ENCODE measurements at places on chromosomes 11 and 22.

- peak; percentile 65 for DNase-seq
Measured at GRCh38 chr11:58513747-58514367, 6.0 kb upstream of the OR5B21 start.

DNA sequence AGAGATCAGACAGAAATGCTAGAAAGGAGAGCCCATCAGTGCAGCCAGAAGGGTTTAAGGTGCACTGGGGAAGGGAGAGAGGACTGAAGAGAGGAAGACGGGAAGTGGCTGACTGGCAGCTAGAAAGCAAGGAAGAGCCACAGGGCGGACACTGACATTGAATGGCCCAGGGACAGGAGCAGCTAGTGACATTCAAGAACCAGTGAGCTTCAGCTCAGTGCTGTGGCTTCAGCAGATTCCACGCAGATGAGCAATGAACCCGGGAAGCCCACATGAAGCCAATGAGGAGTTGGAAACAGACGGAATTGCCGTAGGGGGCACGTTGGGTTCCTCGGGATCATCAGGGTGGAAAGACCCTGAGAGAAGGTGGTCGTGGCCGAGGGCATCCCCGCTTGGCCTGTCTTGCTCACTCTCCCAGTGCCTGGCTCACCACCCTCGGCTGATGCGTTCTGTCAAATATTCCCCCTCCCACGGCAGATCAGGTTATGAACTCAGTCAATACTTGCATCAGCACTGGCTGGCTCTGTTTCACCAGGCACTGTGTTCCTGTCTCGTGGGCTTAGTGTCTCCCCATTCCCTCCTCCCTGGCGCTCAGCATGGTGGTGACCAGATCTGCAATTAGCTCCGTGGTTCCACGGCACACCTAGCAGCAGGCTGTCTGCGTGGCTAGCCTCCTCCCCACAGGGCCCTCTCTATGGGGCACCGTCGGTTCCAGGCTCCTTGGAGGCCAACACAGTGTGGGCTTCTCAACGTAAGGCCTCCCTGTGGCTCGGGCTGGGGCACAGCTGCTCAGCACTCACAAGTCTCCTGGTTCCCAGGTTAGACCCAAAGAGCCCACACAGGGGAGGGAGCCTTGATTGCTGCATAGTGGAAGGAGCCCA lies 145.5 kb downstream of the TRIM29 start:
- DNase-seq = no peak

DNA sequence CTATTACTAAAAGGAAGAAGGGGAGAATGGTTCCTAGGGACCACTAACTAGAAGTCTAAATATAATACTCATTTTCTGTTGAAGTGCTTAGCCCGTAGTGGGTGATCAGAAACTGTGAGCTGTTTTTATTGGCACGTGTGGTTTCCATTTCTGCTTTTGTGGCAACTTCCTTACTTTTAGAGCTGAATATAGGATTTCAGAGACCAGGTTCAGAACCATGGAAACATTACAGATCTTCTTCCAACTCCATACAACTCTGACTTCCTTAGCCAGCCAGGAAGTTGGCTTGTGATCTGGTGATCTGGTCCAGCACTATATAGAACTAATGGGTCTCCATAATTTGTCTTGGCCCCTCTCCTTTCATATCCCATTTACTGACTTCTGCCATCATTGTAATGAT lies 2.6 kb upstream of the ME3 start:
- no peak for DNase-seq

- no peak for DNase-seq
Measured at GRCh38 chr11:17513853-17514252, 30.4 kb downstream of the USH1C start.

- DNase-seq = no peak
Measured at GRCh38 chr22:39253435-39254070, 8.8 kb upstream of the PDGFB start.

DNA sequence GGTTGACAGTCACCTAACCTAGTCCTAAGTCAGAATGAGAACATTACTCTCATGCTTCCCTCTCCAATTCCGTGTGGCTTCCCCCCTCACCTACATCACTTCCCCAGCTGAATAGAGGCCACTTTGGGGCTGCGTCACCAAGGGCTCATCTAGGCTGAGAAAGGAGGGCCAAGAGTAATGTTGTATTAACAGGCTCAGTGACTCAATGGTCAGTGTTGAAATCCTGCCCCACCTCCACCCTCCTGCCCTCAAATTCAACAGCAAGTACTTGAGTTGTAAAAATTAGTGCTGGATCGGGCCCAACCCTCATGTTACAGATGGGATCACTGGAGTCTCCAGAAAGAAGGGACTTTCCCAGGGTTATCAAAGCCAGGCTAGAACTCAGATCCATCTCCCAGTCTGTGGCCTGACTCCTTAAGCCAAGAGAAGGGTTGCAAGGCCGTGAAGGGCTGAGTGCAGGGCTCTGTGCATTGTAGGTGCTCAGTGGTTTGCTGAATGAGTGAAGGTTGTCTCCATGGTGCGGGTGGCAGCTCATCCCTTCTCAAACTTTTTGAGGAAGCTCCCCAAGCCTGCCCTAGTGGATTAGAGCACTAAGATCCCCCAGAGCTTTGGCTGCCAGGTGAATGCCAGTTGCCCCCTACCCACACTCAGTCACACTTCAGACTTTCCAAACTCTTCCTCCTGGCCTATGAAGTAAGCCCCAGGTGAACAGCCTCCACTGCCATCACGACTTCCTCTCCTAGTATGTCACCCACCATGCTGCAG lies 3.2 kb downstream of the DGAT2 start:
- no peak for DNase-seq

DNA sequence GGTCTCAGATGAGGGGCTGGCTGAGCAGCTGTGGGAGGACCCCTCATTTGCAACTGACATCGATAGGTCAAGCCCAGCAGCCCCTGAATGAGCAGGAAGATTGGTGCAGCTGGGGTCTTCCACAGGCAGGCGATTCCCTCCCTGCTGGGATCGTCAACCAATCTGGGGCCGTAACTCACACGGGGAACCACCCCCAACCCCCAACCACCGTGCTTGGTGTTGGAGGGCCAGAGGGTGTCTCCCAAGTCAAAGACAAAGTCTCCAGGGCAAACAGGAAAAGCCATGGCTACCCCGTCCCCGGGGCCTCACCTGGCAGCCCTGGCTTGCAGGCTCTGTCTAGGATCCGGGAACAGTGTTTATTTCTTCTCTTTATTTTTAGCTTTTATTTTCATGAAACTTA lies 26.9 kb upstream of the SCUBE1 start:
- DNase-seq = no peak

DNA sequence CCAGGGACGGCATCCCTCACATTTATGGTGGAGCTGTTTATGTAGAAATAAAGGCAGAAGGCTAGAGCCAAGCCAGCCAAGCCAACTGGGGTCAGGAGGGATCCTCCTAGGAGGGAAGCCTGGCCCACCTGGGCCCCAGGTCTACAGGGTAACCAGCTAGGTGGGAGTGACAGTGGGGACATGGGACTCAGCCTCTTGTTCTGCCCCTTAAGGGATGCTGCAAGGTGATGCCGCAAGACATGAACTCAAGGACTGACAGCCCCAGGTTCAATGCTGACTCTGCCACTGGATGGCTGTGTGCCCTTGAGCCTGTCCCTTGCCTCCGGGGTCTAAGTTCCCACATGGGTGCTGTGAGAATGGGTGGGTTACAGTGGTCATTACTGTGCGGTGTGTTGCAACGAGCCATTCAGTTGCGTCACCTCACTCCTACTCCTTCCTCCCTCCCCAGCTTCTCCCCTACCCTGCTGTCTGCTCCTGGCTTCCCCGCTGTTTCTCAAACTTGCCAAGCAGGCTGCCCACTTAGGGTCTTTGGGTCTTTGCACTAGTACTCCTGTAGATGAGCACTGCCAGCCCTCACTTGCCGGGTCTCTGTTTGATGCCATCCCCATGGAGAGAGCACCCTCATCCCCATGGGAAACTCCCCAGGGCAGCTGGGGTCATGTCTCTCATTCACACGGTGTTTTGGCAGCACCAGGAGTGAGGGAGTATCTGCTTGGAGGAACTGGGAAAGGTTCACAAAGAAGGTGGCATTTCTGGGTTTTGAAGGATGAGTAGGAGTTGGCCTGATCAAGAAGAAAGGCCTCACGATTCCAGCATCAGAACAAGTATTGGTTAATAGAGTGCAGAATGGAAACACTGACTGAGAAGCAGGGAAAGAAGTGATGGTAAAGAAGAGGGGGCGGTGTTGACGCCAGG lies 43.0 kb upstream of the RTL6 start:
- DNase-seq = no peak

DNA sequence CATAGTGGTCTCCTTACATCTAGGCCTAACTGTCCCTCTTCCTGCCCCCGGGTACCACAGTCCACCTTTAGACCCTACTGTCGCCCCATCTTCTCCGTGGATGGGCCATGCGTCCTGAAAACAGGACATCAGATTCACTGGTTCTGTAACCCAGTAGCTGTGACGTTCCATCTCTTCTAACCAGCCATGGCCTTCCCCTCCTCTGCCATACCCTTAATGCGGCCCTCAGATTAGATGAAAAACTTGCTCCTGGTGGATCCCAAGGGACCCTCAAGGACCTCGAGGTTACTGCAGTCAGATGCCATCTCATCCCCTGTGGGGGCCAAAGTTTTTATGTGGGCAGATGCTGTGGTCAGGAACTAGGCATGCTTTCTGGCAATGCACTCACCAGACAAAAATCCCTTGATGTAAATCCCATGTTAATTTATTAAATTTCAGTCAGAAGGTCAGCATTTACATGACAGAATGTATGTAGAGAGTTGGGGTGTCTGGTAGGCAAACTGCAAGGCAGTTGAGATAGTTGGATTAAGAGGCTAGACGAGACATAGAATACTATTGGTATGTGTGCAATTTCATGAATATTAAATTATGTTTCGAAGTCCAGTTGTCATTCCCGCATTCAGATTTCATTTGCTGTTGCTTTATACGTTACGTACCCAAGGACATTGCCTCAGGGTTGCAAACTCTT lies 64.3 kb downstream of the WNT11 start:
- DNase-seq = no peak

GRCh38 chr22:21823740-21824444 lies 43.6 kb downstream of the MAPK1 start:
- DNase-seq = no peak

GRCh38 chr11:87368858-87369480 lies 331.2 kb downstream of the TMEM135 start:
- DNase-seq = no peak

- peak; percentile 60 for DNase-seq
Measured at GRCh38 chr11:133956650-133957633, at the start of gene IGSF9B. IGSF9B (minus strand) TSS chr11:133956968; CDS start chr11:133956754, 214 bp downstream.

- no peak for DNase-seq
Measured at GRCh38 chr11:104451197-104451893, 287.4 kb upstream of the PDGFD start.

GRCh38 chr11:62508336-62509058 lies 38.1 kb downstream of the AHNAK start:
- peak; percentile 62 for DNase-seq

GRCh38 chr22:39953101-39953500 lies 7.1 kb upstream of the TMA7B start:
- no peak for DNase-seq

DNA sequence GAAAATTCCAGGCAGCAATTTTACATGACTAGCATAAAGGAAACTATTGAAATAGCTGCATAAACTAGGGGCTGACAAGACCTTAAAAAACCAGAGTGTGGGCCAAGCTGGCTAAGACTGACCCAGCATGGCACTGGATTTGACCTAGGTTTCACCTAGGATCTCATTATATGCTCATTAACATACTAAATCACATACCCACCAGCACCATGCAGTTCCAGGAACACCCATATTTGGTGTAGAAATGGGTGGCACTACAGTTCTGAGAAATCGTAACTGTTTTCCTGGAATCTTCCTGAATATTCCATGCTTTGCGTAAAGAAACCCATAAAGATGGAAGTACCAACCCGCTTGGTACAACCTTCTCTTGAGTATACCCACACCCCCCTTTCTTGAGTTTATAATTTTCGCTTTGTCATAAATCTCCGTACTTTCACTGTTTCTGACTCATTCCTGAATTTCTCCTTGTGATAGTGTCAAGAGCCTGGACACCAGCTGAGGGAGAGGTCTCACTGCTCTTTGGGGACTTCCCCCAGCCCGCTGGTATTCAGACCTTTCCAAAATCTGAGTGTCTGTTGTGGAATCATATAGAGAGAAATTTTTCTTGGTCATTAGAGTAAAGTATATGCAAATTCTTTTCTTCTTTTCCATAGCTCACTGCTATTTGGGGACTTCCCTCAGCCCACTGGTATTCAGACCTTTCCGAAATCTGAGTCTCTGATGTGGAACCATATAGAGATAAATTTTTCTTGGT lies 55.1 kb downstream of the MTMR3 start:
- DNase-seq = peak; percentile 20

DNA sequence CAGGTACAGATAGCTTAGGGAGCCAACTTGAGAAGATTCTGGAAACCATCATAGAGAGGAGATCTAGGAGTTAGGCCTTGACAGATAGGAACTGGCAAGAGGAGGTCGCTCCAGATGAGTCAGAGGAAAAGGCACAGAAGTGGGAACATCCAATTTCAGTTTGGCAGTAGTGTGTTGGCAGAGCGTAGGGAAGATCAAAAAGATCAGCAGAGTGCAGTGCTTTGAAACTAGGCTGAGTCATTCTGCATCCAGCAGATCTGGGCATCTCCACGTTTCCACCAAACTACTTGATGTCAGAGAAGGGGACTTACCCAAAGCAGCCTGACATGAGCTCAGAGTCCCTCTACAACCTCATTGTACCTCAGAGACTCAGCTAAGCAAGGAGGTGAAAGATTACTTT lies 58.5 kb downstream of the GAB4 start:
- no peak for DNase-seq

DNA sequence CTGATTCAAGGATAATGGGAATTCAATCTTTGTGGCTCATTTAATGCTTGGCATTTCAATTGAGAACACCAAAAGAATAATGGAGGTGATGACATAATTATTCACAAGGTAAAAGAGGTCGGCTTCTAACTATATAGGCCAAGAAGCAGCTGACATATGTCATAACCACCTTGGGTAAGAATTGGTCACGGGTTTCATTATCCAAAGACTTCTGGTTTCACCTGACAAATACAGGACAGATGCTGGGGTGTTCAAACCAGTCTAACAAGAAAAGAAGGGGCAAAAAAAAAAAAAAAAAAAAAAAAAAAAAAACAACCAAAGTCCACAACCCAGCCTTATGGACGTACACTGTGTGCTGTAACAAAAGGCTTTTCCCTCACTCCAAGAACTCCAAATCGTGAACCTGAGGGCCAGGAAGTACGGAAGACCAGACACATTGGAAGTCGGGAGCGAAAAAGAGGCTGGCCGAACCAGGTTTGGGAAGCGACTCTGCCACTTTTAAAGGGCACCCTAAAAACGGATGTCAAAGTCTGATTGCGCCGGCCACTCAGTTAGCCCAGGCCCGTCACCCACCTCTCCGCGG lies 385 bp downstream of the HARBI1 start:
- DNase-seq = peak; percentile 35

All from hematopoietic multipotent progenitor cell treated with erythropoietin and hydrocortisone succinate and interleukin-3 and kit ligand, for 8 days (in vitro differentiated cells).